Stimulated activated CD4-positive, alpha-beta T cell treated with anti-CD3 and anti-CD28 coated beads, Interleukin-2, amount 100 ng/mL, for 4 hours (primary cell): ENCODE measurements at places on chromosomes 3 and 15.

- no peak for DNase-seq
These were observed 26.4 kb downstream of the CP start for GRCh38 chr3:149195221-149195620.

DNA sequence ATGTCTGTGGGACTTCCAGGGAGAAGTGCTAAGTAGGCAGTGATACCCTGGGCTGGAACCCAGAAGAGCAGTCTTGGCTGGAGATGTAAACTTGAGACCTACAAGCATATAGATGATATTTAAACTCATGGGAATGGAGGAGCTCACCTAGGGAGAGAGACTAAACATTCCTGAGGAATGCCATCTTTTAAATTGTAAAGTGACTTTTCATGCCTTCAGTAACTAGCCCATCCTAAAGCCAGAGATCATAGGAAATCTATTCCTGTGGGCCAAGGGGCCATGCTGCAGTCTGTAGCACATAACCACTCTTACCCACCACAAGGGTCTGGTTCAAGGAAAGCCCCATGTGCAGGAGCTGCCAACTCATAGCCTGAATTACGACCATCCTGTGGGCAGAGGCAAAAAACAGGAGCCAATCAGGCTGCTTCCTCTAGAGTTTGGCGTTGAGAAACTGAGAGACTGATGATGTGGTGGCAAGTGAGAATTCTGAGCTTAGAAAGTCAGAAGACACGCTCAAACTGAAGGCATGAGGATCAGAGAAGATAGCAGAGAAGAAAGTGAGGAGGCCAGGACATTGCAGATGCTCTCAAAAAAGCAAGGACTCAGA is 37.5 kb downstream of the CTDSPL start:
- no peak for DNase-seq

DNA sequence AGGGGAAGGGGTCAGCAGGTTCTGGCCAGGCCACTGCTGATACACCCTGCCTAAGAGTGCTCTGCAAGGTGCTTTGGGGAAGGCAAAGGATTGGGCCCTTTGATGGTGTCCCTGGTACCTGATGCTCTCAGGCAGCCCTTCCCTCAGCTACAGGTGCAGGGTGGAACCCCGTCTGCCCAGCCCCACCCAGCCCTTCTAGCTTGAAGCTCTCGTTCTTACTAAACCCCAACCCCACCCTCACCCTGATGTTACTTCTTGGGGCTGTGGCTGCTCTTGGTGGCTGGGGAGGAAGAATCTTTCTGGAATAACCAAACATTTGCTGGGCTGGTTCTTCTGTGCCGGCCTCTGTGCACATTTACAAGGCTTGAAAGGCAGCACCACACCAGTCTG is 6.4 kb downstream of the GNAI2 start:
- no peak for DNase-seq

DNA sequence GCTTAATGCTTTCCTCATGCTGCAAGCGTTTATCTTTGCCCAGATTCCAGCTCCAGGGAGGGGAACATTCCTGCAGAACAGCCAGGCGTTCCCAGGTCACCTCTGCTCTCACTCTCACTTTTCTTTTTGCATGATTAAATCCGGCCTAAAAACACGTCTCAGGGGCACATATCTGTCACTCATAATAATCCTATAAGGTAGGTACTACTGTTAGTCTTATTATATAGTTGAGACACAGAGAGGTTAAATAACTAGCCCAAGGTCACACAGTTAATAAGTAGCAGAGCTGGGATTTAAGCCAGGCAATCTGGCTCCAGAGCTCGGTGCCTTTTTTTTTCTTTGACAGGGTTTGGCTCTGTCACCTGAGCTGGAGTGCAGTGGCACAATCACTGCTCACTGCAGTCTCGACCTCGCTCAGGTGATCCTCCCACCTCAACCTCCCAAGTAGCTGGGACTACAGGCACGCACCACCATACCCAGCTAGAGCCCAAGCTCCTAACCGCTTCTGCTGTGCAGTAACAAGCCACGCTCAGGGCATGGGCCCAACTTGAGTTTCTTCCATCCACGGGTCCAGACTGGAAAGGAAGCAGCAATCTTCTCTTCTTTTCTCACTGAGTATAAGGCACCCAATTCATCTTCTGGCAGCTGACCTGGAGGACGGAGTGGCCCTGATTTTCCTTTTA is 96.5 kb downstream of the LIPC start:
- DNase-seq, result no peak

- no peak for DNase-seq
These were observed 393.0 kb downstream of the IGSF11 start for GRCh38 chr3:118641608-118642007.

DNA sequence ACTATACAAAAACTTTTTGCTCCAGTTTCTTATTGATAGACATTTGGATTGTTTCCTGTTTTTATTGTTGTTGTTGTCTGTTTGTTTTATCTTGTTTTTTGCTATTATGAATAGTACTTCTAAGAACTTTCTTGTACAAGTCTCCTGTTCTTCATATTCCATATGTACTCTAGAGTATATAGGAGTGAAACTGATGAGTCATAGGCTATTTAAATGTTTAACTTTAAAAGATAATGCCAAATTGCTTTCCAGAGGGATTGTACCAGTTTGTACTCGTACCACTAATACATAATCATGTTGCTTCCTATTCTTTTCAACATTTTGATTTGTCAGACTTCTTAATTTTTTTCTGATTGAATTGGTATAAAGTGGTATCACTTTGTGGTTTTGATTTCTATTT is 19.6 kb downstream of the LRRC49 start:
- DNase-seq, result no peak

DNA sequence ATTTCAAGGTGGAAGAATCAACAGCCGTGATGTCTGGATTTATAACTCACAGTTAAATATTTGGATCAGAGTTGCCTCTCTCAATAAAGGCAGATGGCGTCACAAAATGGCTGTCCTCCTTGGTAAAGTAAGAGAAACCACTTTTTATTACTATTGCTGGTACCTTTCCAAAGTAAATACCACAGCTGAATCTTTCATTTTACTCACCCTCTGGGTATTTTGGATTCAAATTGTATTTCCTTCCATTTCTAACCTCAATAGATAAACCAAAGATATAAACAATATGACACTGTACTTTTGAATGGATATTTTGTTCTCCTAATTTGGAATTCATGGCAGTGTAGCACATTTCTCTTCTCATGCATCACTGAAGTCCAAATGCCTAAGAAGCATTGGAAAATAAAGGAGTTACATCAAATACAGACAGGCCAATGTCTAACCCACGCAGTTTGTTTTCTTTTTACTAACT is 29.5 kb downstream of the KLHL24 start:
- no peak for DNase-seq

GRCh38 chr3:113263020-113263419 is 51.7 kb downstream of the BOC start:
- DNase-seq, result no peak

- no peak for DNase-seq
These were observed 61.8 kb downstream of the PCCB start for GRCh38 chr3:136311968-136312367.

DNA sequence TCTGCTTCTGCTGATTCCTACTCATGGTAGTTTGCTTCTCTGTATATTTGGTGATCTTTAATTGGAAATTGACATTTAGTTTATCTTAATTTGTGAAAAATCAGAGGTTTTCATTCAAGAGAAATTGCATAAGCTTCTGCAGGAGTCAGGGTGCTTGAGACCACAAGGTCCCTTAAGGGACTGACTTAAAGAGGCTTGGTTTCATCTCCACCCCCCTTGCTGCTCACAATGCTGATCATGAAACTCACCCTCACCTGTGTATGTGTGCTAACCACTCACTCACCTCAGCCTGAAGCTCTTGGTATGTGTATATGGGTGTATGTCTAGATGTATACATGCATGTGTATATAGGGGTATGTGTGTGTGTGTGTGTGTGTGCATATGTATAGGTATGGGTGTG is 11.4 kb downstream of the PGPEP1L start:
- no peak for DNase-seq

GRCh38 chr3:61638741-61639140 is 77.4 kb downstream of the PTPRG start:
- no peak for DNase-seq

DNA sequence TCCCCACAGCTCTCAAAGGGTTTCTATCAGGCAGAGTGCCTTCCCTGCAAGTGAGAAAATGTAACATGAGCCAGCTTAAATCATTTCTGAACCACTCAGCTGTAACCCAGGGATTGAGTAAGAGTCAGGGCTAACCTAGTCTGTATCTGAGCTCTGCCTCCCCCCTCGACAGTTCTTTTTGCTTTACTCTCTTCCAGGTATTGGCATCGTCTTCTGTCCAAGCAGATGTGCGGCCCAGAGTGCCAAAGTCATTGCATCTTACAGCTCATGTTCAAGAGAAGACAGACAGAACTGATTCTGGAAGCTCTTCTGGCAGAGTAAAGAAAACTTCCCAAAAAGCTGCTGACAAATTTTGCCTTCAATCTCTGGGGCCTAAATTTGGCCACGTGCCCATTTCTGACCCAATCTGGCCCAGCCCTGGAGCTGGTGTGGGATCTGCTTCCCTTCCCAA is 74.8 kb downstream of the ABHD5 start:
- DNase-seq, result no peak

DNA sequence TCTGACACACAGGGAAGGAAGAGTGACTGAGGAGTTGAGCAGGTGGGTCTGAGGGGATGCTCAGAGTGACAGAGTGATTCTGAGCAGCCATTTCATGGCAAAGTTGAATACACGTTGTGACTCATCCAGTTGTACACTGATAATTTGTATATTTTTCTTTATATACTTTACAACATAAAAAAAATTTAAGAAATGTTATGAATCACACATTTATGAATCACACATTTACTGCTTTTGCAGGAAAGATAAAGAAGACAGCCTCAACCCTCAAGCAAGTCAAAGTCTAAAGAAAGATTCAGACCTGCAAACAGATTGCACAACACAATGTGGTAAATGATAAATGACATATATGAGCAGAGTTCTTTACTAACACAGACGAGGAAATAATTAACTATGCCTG is 21.0 kb upstream of the CHMP2B start:
- no peak for DNase-seq

DNA sequence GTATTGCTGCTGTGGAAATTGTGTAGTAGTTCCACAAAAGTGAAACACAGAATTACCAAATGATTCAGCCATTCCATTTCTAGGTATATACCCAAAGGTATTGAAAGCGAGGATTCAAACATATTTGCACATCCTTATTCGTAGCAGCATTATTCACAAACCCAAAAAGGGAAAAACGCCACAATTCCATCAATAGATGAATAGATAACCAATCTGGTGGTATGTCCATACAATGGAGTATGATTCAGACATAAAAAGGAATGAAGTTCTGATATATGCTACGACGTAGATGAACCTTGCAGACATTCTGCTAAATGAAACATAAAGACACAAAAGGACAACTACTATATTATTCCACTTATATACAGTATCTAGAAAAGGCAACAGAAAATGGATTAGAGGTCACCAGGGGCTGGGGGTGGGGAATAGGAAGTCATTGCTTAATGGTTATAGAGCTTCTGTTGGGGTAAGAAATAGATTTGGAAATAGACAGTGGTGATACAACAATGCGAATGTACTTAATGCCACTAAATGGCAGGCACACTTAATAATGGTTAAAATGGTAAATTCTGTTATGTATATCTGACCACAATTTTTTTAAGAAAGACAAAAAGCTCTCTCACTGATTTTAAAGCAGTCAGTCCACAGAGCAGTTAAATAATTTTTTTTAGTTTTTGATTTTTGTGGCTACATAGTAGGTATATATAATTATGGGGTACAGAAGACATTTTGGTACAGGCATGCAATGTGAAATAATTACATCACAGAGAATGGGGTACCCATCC is 51.8 kb upstream of the PSMD6 start:
- no peak for DNase-seq

DNA sequence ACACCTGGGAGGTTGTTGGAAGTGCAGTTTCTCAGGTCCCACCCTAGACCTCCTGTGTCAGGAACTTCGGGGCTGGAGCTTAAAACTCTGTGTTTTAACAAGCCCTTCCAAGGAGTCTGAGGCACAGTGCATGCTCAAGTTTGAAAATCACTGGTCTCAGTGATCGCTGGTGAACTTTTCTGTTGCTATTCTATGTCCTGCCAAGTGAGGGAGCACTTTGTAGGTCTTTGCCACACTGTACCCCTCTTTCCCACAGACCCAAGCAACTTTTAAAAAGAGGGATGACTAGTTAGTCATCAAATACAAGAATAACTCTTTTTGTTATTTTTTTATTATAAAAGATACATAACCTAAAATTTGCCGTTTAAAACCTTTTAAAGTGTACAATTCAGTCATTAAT is 133.7 kb downstream of the AGBL1 start:
- DNase-seq, result no peak

- DNase-seq, result no peak
These were observed 23.4 kb downstream of the EMC4 start for GRCh38 chr15:34248190-34248589.

- no peak for DNase-seq
These were observed 75.0 kb upstream of the VEPH1 start for GRCh38 chr3:157578181-157578580.

DNA sequence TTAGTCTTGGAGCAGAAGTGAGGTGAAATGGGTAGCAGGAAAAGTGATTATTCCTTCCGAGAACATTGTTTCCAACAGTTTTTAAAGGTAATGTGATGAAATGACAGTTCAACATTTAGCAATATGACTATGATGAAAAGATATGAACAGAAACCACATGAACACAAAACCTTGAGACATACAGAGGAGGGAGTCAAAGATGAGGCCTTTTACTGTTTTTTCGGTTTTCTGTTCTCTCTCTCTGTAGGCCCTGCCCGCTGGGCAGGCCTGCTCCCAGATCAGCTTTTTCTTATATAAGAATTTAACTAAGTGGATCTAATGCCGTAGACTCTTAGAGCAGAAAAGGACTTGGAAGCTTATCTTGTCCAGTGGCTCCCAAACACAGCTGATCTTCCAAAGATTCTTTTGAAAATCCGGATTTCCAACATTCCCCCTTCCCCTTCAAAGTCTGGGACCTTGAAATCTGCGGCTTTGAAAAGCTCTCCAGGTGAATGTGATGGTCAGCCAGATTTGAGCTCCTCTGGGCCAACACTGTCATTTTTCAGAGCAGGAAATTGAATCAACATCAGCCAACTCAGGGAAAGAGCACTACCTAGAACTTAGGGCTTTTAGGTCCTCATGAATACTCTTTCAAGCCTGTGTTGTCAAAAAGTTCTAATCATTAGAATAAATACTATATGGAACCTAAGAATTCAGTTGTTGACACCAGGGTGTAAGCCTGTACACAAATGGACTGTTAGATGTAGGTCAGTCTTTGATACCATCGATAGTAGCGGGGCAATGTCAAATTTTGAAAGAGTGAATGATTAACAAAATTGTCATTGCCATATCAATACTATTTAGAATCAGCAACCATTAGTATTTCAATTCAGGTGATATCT is 372.7 kb downstream of the SHQ1 start:
- DNase-seq, result no peak

DNA sequence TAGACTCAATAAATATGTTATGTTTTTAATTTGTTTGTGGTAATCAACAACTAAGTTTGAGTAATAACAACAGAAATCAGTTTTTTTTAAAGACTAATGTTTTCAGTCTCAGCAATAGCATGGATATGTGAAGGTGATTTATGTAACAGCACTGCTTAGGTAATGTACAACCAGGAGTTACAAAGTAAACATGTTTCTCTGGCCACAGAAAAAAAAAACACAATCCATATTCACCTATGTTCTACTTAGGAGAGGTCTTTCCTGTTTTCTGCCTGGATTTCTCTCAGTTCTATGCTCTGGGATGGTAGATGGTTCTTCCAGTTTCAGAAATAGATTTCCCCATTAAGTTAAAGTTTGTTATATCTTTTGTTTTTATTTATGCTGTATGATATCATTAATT is 579.4 kb downstream of the SI start:
- no peak for DNase-seq

- DNase-seq, result no peak
These were observed 116.9 kb upstream of the C3orf80 start for GRCh38 chr3:160108362-160108761.

GRCh38 chr3:190210608-190211007 is 89.9 kb upstream of the P3H2 start:
- no peak for DNase-seq
